NCI-H526 (cell line): ENCODE measurements at places on chromosomes 16 and 17.

- DNase-seq: no peak
These were observed 207.6 kb downstream of the NPIPB11 start for GRCh38 chr16:29198731-29199521.

- no peak for DNase-seq
These were observed 41.6 kb downstream of the AHSP start for GRCh38 chr16:31569360-31569717.

- no peak for DNase-seq
These were observed 118.9 kb downstream of the AATF start for GRCh38 chr17:37067555-37068111.

GRCh38 chr17:80762076-80762475, 217.4 kb downstream of the RPTOR start:
- no peak for DNase-seq

DNA sequence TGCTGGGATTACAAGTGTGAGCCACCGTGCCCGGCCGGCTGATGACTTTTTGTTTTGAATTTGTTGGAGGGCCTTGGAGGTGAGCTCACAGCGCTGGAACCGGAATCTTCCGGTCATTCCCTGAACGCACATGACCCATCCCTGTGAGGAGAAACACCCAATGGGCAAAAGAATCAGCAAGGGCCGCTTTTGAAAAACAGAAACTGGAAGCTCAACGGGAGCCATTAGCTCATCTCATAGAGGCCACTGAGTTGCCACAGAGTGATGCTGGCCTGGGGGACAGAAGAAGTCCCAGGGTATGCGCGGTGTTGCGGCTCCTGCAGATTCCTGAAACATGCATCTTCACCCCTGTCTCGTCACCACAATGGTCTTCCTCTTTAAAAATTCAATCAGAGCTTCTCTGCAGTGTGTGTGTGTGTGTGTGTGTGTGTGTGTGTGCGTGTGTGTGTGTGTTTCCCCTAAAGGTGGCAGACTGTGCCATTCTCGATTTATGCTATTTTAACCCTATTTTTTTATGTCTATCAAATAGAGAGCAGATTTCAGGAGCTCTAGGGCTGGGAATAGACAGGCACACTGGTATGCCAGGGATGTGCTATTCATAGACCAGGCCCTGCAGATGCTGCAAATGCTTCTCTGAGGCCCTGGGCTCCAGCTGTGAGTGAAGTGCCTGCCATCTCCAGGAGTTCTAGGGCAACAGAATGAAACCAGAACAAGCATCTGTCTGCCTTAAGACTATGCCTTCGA, 68.3 kb downstream of the MARCHF10 start:
- DNase-seq: no peak

DNA sequence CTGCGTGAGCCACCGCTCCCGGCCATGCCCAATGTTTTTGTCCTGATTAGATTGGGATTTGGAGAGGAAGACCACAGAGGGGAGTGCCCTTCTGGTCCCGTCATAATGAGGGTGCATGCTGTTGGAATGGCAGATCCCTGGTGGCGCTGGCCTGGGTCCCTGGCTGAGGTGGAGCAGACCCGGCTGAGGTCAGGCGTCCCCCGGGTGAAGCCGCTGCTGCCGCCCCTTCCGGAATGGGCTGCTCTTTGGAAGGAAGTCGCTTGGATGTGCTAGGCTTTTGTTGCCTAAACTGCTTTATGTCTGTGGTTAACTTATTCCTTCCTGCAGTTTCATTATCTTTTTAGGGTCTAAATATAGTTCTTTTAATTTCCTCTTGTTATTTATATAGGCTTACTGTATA, 120.3 kb upstream of the CHMP6 start:
- no peak for DNase-seq

DNA sequence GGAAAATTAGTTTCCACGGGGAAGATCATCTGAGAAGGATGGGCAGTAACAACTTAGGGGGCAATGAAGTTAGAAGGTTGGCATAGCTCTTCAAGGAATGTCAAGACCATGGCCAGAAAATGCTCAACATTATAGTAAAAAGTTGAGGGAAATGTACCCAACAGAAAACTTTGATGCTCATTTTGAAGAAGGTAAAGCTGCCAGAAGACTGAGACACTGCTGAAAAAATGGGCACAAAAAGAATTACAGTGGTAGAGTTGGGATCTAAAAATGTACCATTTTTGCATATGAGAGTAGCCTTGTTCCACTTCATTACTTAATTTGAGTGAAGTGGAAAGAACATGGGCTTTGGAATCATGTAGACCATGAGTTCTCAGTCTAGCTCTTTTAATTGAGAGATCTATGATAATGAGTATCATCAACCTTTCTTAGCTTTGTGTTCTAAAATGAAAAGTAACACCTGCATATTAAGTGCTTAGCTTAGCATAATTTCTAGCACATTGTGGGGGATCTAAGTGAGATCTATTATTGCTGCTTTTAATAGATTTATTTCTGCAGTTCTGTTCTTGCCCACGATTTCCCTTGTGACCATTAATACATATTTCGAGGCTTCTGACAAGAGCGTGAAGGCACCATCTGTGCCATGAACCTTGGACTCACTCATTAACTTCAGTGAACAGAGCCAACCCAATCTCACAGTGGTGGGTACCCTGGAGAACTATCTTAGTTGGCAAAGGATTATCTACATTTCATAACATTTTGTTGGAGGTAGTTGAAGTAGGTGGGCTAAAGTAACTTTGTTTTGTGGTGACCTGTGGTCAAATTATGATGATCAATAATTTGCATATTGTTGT, 3.0 kb downstream of the NACA2 start:
- no peak for DNase-seq

- DNase-seq: no peak
These were observed 131.1 kb downstream of the PHKB start for GRCh38 chr16:47592232-47592631.

- DNase-seq: peak; percentile 70
These were observed 217.8 kb upstream of the GSE1 start for GRCh38 chr16:85395207-85395912.

DNA sequence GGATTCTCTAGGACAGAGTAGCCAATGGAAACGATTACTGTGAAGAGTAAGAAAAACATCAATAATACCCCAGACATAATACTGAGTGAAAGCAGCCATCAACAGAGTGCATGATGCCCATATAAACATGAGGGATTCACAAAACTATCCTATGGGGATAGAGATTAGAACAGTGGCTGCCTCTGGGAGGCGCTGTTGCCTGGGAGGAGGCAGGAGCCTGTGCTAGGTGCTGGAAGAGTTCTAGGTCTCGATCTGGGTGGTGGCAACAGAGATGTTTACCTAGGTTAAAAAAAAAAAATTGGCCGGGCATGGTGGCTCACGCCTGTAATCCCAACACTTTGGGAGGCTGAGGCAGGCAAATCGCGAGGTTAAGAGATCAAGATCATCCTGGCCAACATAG, 7.9 kb downstream of the FA2H start:
- DNase-seq: no peak

- no peak for DNase-seq
These were observed 969.1 kb upstream of the EEF2KMT start for GRCh38 chr16:6066652-6067051.

DNA sequence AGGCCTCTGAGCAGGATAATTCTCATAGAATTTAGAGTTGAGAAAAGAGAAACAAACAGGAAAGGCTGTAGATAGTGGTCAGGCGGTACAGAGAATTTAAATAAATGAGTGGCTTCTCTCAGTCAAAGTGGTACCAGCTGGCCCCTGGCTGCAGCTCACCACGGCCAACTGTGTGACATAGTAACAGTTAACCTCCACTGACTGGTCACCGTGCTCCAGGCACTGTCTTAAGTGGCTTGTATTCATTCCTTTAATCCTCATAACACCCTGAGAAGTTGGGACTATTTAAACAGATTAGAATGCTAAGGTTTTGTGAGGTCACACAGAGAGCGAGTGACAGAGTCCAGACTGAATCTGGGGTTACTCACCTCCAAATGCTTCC, 108.9 kb downstream of the GNAO1 start:
- no peak for DNase-seq

DNA sequence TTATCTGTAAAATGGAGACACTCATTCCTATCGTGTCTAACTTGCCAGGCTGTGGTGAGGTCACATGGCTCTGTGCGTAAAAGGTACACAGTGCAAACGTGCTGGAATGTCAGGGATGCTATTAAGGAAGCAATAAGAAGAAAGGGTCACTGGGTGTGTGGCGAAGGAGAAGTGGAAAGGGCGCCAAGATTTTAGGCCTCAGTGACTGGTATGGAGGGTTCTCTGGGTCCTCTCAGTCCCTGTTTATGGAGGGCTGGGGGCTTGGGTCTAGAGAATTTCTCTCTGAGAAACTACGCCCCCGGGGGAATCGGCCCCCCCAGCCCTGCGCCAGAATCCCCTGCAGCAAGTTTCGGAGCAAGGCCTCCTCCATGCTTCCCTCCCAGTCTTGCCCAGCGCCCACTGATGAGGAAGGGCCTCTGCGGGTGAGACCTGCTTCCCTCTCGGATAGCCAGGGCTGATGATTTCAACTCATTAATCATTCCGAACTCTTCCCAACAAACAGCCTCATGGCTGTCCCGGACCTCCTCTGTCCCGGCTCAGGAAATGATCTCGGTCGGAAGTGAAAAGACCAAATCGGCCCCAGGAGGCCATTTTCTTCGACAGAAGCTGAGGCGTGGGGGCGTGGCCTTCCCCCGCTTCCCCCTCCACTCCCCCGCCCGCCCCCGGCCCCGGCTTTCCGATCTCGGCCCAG, 1.2 kb upstream of the HEXIM1 start:
- peak; percentile 85 for DNase-seq

DNA sequence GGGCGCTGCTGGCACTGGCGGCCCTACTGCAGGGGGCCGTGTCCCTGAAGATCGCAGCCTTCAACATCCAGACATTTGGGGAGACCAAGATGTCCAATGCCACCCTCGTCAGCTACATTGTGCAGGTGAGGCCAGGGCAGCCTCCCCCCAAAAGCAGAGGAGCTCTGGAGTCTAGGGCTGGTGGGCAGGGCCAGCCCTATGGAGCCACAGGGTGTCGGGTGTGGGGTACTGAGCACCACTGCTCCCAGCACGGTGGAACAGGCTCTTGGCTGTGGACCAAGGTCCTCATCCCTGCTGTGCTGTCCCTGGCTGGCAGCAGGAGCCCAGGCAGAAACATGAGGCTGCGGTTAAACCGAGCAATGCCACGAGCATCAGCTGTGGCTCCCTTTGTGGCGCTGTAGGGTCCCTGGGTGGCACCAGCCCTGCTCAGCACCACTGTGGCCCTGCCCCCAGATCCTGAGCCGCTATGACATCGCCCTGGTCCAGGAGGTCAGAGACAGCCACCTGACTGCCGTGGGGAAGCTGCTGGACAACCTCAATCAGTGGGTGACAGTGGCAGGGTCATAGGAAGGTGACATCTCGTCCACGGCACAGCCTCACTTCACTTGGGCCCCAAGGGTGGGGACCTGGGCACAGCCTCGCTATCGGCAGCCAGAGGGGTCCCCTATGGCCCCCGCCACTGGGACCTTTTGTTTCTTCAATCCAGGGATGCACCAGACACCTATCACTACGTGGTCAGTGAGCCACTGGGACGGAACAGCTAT, 1.1 kb downstream of the DNASE1 start:
- no peak for DNase-seq

DNA sequence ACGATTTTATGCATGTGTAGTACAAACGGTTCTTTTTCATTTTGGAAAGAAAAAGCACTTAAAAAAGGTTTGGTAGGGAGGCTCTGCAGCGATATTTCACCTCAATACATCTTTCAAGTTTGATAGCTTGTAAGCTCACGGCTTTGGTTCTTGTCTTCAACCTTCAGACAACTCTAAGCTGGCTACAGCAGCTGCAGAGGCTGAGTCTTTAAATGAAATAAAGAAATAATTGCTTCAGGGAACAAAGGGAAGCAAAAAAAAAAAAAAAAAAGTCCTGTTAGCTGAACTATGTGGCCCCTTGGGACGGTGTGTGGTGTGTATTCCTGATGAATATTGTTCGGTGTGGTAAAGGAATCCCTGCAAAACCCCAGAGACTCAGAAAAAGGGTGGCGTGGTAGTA, 265.1 kb downstream of the NTN1 start:
- no peak for DNase-seq

DNA sequence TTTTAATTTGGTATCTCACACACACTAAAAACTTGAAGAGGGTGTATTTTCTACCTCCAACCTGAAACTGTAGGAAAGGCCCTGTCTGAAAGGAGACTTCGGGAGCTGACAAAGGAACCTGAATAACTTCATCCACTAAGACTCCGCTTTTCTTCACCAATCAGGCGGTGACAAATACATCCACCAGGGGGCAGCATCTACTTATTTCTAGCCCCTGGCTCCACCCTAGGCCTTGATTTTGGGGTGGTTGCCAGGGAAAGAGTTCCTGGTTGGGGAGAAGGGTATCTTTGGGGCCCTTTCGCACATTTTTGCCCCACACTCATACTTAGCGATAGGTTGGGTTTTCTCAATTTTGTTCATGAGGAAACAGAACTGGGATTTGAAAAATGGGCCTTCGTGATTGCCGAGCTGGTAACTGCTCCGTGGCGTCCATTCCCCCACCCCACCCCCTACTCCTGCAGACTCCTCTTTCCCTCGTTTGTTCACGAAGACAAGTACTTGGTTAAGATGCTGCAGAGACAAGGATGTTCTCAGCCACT, 4.8 kb upstream of the ARL4D start:
- DNase-seq: peak; percentile 86

GRCh38 chr16:17318238-17318637, 152.5 kb downstream of the XYLT1 start:
- DNase-seq: no peak

GRCh38 chr17:38569701-38570512, 35.8 kb downstream of the SRCIN1 start:
- no peak for DNase-seq

DNA sequence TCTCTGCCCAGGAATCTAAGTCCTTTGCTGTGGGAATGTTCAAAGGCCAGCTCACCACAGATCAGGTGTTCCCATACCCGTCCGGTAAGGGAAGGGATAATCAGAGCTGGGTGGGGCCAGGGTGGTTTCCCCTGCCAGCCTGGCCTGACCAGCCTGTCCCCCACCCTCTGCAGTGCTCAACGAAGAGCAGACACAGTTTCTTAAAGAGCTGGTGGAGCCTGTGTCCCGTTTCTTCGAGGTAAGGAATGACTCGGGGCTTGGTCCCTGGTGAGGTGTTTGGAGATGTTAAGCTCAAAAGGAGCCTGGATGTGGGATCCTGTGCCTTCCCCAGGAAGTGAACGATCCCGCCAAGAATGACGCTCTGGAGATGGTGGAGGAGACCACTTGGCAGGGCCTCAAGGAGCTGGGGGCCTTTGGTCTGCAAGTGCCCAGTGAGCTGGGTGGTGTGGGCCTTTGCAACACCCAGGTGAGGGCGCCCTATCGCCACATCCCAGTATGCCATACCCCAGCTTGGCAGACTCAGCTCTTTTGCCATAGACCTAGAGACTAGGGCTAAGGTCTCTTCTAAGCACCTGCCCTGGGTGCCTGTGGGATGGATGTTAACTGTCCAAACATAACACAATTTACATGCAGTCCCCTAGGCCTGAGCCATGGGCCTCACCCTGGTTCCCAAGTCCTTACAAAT, 997 bp downstream of the ACADVL start:
- DNase-seq: peak; percentile 72
